T-helper 17 cell (primary cell): ENCODE measurements at places on chromosomes 3 and 15.

- DNase-seq = no peak
Measured at GRCh38 chr15:65980824-65981456, 111.6 kb downstream of the RAB11A start.

DNA sequence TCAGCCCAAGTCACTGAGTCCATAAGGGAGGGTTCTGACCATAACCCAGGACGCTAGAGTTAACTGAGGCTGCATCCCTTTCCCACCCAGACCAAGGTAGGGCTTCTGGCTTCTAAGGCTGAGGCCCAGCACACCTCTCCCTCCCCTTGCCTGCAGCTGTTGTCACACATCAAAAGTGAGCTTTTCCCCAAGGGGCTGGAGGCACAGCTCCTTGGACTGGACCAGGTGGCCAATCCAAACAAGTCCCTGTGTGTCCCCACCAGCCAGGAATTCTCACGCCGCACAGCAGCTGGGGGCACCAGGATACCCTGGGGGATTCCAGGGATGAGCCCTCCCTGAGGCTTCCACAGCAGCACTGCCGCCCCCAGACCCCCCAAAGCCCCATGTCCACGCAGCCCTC is 22.3 kb upstream of the ISLR2 start:
- DNase-seq = no peak

DNA sequence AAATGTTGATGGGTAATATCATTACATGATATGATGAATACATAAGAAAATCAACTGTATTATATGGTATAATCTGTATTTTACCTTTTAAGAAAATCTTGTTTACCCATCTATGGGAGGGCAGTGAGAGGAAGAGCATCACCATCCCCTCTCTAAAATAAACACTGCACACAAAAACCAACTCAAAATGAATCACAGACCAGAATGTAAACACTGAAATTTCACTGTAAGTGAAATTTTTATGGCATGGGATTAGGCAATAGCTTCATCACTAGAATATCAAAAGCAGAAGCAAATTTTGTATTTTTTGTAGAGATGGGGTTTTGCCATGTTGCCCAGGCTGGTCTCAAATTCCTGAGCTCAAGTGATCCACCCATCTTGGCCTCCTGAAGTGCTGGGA is 26.2 kb downstream of the IFT80 start:
- DNase-seq = no peak

GRCh38 chr15:70875001-70875782 is 17.0 kb downstream of the THAP10 start:
- DNase-seq = no peak

- DNase-seq = no peak
Measured at GRCh38 chr3:195103623-195104022, 167.3 kb downstream of the XXYLT1 start.

DNA sequence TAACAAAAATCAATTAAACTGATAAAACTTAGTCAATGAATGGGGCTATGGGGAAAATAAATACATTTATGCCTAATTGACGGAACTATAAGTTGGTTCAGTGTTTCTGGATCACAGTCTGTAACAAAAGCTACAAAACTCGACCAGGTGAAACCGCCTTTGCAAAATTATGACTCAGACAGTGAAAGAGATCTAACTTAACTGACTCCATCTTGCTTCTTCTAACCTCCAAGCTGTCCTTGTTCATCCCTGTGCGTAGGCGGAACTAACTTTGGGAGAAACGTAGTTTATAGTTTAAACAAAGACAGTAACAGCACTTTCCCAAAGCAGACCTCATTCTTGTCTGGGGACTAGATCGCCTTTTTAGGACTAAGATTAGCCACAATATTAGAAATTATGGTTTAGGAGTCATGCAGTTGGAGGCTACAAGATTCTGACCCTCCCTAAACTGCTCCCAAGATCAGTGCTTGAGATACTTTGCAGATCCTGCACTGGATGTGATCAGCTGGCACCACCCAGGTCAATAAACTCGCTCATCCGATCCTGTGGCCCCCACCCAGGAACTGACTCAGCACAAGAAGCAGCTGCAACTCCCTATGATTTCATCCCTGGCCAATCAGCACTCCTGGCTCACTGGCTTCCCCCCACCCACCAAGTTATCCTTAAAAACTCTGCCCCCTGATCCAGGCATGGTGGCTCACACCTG is 7.2 kb upstream of the MFGE8 start:
- DNase-seq = no peak

- no peak for DNase-seq
Measured at GRCh38 chr15:97520689-97521088, 439.8 kb upstream of the ARRDC4 start.
